ENCODE measurements at places on chromosomes 7 and 10.

- DNase-seq: no peak
These were observed 7.6 kb downstream of the ARHGAP12 start for GRCh38 chr10:31921031-31921430.

GRCh38 chr10:43344051-43344450 is 27.4 kb upstream of the FXYD4 start:
- DNase-seq: no peak

DNA sequence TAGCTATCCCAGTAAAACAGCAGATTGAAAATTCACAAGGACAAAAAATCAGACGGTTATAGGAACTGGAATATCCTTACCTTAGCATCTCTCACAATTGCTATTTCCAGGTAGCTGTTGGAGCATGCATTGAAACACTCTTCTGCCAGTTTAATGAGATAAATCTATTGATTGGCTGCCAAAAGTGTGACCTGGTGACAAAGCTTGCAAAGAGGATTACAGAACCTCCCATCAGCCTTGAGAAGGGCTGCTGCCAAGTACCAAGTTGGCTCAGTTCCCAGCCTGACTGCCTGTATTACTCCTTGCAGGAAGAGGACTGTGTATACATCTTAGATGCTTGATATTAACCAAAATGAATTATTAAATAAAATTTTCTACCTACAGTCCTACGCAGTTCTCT is 5.1 kb downstream of the PRLHR start:
- no peak for DNase-seq

DNA sequence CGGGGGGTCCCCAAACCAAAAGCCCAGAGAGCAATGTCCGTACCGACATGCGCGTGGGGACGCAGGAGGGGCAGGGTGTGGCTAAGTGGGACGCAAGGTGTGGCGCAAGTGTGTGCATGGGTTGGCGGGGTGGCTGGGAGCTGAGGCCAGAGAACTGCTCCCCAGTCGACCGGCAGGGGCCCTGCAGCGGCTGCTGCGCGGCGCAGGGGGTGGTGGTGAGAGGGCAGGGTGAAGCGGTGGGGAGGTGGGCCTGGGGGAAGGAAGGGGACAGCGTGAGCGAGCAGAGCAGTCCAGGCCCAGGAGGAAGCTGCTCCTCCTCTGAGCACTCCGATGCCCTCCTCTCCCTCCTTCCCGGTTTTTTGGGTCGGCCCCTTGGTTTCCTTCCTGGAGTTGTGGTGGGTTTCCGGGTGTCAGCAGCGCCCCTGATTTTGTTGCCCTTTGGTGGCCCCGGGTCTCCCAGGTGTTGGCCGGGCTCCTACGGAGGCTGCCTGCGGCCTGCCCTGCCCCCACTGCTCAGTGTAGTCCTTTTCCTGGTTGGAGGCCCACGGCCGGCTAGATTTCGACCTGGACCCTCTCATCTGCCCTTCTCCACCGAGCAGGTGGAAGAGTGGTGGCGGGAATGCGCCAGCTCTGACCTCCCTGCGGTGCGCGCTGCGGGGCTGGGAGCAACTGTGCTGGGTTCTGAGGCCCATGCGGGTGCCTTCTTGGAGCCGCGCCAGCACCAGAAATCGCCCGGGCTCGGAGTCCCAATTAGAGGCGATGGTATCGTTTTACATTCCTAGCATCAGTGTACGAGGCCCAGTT is 40.5 kb upstream of the COMTD1 start:
- DNase-seq: no peak

- DNase-seq: no peak
These were observed 9.2 kb upstream of the EPHA1 start for GRCh38 chr7:143417734-143418383.

DNA sequence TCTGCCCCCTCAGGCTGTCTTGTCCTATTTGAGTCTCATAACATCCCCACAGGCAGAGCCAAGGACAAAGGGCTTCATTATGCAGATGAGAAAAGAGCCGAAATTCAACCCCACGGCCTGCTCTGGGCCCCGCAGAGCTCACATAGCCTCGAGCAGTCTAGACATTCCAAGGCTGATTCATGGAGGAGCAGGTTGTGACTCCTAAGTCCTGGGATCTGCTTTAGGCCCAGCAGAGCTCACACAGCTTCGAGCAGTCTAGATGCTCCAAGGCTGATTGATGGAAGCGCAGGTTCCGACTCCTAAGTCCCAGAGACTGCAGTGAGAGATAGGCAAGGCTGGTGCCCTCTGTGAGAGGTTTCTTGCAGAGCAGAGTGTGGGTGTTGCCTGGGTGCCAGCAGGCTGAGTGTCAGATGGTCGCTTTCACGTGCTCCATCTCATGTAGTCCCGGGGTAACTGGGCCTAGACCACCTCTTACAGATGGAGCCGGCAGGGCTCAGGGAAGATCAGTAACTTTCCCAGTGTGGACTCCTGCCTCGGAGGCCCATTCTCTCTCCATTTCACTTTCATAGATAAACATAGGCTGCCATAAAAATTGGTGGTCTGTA is 436.1 kb upstream of the FOXK1 start:
- no peak for DNase-seq

DNA sequence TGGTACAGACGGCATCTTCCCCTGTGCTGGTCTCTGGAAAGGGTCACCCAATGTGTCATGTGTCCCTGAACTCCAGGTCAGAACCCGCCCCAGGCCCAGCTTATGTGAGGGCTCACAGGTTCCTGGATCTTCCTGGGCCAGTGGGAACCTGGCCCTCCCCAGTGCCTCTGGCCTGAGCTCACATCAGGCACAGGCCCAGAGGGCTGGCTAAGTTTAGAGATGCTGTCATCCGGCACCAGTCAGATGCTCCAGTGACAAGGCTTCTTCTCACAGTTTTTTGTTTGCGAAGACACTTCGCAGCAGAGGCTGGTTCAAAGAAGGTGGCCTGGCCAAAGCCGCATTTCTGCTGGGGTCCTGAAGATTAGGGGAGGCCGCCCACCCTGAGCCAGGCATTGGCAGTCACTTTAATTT is 11.8 kb downstream of the CAMK2B start:
- DNase-seq: no peak

- no peak for DNase-seq
These were observed 23.8 kb upstream of the TPST1 start for GRCh38 chr7:66181329-66181728.

DNA sequence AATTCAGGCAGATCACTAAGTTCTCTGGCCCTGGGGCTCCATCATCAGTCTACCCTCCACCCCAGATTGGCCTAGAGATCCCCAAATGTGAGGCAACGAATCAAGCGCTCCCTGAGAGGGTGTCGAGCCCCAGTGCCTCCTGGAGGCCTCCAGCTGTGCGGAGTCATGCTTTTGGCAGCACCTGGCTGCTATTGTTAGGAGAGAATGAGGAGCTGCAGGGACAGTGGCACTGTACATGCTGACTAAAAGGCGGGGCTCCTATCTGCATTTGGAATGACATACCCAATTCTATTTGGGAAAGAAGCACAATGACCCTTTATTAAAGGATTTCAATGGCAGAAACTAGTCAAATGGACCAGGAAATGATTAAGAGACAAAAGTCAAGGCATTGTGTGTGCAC is 161.8 kb downstream of the DPY19L1 start:
- no peak for DNase-seq
